ENCODE measurements at places on chromosomes 5 and 9.

- DNase-seq: peak; percentile 9
Observed at GRCh38 chr9:5870691-5871090, 20.0 kb upstream of the MLANA start.

- no peak for DNase-seq
Observed at GRCh38 chr5:134246771-134247427, 21.0 kb upstream of the PPP2CA start.

DNA sequence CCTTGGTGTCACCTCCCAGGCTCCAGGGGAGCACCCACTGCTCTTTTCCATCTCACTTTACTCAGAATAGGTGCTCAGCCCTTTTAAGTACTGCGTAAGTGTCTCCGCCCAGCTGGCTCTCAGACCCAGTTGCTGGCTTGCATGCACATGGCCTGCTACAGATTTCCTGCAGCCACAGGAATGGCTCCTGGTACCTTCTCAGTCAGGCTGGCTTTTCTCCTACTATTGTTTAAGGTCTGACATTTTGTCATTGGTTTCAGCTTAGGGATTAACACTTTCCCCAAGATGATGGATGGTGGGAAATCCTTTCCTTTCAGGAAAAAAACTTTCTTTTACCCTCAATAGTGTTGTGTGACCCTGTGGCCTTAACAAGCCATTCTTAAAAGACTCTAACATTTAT lies 1652.3 kb upstream of the WWC1 start:
- no peak for DNase-seq

DNA sequence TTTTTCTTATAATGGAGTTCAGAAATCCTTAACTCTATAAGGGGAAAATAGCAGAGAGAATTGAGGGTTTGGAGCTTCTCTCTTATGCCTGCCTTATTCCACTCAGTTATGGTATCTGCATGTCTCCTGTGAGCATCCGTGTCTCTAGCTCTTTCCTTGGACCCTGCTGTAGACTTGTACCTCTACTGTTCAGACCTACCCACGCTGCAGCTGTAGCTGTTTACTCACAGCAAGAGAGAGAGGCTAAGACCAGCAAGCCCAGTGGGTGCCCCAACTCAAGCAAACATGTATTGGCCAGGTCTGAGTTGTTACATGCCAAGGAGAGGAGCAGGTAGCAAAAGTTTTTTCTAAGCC lies 7.1 kb upstream of the PCSK1 start:
- DNase-seq: no peak

DNA sequence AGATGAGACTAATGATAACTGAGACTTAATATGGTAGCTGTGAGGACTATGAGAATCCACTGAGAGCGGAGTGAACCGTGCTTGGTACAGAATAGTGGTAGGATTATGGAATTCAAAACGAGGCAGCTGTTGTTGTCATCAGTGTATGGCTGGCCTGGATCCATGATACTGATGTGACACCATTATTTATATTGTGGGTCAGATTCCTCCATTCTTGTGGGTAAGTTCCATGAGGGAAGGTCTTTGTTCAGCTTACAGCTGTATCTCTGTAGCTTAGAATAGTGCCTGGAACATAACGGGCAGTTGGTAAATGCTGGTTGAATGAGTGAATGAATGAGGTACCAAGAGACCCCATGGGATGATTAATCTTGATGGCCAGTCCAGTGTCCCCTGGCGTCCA lies 61.8 kb downstream of the ACER2 start:
- peak; percentile 31 for DNase-seq

GRCh38 chr5:59218424-59219045 lies 635.7 kb downstream of the RAB3C start:
- DNase-seq: no peak

GRCh38 chr5:160353379-160353778 lies 17.0 kb downstream of the C1QTNF2 start:
- peak; percentile 49 for DNase-seq

- DNase-seq: no peak
Observed at GRCh38 chr5:89255845-89256463, 373.0 kb upstream of the MEF2C start.

- DNase-seq: no peak
Observed at GRCh38 chr5:32130865-32131264, 43.3 kb downstream of the GOLPH3 start.

- no peak for DNase-seq
Observed at GRCh38 chr5:176658817-176659511, 11.7 kb downstream of the TSPAN17 start.

DNA sequence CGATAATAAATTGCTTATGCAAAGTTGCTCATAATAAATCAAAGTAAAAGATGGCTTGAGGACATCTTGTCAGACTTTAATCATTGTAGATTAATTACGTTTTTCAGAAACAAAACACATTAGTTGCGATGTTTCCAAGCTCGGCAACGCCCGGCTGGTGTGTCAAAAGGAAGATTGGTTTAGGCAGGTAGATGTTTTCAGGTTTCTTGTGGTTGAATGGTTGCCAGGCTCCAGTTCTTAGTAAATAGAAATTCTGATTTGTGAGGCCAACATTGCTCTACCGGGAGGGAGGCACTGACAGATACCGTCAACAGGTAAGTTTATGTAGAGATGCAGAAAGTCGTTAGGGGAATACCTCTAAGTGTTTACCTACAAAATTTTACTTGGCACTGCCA lies 280.3 kb downstream of the NPR3 start:
- DNase-seq: peak; percentile 67

Measured in tongue (tissue), 3 donors.